ENCODE measurements at places on chromosomes 2 and 18.

DNA sequence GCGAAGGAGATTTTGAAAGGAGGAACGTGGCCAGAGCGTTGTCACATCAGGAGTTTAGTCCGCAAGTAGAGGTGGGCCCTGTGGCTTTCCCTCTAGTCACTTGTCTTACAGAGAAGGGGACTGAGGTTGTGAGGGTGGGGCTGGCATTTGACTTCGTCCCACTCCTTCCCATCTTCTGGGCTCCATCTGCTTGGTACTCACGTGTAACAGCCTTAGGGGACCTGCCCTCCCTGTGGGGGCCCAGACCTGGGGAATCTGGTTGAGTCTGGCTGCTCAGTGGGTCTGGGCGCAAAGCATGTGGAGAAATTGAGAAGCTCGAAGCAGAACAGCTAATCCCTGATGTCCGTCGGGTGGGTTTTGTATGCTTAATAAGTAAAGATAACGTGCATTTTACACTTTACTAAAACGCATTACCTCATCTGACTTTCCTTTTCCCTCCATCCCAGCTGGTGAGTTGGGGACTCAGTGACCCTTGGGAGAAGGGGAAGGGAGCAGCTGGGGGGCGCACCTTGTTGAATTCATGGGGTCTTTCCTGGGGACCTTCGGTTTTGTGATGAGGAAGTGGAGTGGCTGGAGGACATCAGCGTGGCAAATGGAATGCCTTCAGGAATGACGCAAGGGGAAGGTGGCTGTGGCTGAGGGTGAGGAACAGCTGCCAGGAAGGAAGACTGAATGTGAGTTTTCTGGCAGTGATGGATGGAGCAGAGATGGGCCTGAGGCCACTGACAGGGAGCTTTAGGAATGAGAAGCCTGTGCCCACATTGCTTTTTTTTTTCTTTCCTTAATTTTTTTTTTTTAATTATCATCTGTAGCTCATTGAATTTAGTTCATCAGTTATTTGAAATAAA lies 44.8 kb downstream of the ASAP2 start:
- no peak for DNase-seq

- no peak for DNase-seq
These were observed 12.3 kb downstream of the CRIM1 start for GRCh38 chr2:36367895-36368353.

DNA sequence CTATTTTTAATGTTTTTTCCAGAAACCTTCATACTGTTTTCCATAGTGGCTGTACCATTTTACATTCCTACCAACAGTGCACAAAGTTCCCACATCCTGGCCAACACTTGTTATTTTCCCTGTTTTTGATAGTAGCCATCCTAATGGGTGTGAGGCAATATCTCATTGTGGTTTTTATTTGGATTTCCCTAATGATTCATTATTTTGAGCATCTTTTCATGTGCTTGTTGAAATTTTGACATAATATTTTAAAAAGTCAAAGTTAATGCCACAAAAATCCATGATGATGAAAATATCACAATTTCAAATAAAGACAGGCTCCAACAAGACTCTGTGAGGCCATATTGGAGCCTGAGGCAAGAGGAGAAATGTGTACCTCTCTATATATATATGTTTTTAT lies 50.2 kb downstream of the VWA3B start:
- no peak for DNase-seq

GRCh38 chr18:45958730-45959129 lies 8.4 kb downstream of the EPG5 start:
- no peak for DNase-seq

- DNase-seq: no peak
These were observed 106.9 kb downstream of the HDAC4 start for GRCh38 chr2:239293775-239294430.

DNA sequence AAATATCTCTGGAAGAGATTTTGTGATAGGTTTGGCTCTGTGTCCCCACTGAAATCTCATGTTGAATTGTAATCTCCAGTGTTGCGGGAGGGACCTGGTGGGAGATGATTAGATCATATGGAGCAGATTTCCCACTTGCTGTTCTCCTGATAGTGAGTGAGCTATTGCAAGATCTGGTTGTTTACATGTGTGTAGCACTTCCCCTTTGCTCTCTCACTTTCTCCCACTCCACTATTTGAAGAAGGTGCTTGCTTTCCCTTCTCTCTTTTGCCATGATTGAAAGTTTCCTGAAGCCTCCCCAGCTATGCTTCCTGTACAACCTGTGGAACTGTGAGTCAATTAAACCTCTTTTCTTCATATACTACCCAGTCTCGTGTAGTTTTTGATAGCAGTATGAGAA lies 97.0 kb upstream of the FN1 start:
- DNase-seq: no peak

DNA sequence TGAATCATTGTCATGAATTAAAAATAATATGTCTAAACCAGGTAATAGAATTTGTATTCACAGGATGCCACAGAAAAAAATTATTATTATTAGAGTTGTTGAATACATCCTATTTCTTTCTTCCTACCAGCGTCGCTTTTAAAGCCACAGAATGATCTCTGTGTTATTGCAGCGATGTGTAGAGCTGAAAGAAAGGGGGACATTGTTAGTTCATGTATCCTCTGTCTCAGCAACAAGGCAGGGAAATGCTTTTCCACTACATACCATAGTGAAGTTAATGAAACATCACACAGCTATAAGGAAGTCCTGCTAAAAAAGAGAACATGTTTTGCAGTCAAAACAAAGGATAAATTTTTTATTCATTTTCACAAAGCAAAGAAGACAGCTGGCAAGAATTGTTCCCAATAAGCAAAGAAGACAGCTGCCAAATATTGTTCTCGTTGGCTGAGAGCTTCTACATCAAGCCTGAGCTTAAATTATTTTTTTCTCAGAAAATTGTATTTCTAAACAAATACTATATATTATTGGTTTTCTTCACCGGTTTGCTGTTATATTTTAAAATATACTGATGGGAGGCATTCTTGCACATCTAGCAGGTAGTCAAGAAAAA lies 1234.4 kb downstream of the SUCLG1 start:
- no peak for DNase-seq

GRCh38 chr2:60873381-60873780 lies 8.0 kb upstream of the REL start:
- no peak for DNase-seq

DNA sequence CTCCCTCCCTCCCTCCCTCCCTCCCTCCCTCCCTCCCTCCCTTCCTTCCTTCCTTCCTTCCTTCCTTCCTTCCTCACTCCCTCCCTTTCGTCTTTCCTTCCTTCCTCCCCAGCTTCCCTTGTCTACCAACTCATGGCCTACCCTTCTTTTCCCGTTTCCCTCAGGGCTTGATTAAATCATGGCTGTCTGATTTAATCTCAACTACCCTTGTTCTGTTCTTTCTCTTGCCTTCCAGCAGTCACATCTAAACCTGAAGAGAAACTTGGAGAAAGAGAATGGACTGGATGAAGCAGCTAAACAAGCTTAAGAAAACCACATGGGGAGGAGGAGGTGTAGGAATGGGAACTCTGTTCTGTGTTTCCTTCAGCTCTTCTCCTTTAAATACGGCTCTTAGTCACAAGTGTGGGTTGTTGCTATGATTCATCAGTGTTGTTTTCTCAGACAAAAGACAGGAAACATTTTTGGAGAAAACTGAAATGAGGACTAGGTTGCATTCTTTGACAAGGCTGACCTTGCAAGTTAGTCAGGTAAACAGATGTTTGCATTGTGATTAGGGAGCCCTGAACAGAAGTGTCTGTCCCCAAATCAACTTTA lies 177.9 kb downstream of the LRRTM1 start:
- no peak for DNase-seq

DNA sequence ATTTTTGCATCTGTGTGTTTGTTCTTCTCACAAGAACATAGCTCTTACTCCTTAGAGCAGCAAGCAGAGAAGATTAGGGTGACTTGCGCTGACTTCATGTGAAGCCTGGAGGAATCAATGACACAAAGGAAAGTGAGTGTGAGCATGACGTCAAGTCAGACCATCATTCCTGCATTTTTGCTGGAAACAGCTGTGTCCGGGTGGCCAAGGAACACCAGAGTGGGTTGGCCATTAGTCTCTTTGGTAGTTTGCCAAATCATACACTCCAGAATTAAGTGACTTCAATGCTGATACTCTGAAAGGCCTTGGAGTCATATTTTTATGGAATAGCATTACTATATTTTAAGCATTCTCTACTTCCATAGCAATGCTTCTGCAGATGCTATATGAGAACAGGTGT lies 597.2 kb downstream of the DCDC2C start:
- DNase-seq: no peak

DNA sequence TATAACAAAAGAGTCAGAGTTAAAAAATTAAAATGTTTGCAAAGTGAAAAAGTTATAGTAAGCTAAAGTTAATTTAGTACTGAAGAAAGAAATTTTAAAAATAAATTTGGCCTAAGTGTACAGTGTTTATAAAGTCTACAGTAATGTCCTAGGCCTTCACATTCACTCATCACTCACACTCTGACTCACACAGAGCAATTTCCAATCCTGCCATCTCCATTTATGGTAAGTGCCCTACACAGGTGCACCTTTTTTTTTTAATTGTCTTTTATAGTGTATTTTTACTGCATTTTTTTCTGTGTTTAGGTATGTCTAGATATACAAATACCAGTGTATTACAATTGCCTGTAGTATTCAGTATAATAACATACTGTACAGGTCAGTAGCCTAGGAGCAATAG lies 562.9 kb downstream of the PIK3C3 start:
- no peak for DNase-seq

DNA sequence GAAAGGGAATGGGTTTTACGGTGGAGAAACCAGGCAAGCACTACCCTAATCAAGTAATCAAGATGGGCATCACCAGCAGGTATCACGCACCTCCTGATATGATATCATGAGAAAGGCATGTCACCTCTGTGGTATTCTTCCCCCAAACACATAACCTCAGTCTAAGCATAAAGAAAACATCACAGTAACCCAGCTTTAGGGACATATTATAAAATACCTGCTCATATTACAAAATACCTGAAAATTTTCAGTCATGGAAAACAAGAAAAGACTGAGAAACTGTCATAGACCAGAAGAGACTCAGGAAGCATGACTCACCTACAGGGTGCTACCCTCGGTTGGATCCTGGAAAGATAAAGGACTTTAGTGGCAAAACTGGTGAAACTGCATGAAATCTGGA lies 30.5 kb downstream of the GCKR start:
- no peak for DNase-seq

DNA sequence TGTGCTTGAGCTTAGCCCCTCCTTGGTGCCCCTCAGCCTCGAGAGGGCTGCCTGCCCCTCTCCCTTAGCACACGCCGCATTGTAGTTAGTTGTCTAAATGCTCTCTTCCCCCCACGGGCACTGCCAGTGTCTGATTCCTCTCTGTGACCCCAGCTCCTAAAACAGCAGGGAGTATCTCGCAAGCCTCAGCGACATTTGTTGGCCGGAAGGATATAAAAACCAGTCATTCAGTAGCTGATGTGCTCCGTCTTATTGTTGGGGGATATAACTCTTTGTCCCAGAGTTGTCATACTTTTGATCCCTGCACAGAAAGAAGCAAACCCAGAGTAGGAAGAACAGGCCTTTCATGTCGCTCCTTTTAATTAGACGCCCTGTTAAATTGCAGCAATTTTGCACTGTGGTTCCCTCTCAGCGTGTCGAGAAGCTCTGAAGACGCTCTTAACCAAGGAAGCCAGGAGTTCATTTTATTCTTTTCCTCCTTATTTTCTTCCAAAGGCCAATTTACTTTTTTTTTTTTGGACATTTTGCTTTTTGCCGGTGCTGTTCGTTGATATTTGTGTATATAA lies 201.8 kb downstream of the KLHL29 start:
- no peak for DNase-seq

GRCh38 chr18:13895505-13896033 lies 19.8 kb downstream of the MC2R start:
- no peak for DNase-seq

GRCh38 chr2:240687741-240688552 lies 3.7 kb upstream of the AQP12A start:
- DNase-seq: no peak

- DNase-seq: no peak
These were observed 64.3 kb downstream of the BABAM2 start for GRCh38 chr2:27954771-27955383.

DNA sequence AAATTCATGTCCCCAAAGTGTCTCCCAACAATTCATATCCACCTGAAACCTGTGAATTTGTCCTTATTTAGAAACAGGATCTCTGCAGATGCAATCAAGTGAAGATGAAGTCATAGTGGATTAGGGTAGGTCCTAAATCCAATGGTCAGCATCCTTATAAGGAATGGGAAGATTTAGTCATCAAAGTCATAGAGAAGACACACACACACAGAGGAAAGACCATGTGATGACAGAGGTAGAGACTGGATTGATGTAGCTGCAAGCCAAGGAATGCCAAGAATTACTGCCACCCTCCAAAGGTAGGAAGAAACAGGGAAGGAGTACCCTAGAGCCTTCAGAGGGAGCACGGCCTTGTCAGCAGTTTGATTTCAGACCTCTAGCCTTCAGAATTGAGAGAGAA lies 17.7 kb downstream of the ADD2 start:
- DNase-seq: no peak

DNA sequence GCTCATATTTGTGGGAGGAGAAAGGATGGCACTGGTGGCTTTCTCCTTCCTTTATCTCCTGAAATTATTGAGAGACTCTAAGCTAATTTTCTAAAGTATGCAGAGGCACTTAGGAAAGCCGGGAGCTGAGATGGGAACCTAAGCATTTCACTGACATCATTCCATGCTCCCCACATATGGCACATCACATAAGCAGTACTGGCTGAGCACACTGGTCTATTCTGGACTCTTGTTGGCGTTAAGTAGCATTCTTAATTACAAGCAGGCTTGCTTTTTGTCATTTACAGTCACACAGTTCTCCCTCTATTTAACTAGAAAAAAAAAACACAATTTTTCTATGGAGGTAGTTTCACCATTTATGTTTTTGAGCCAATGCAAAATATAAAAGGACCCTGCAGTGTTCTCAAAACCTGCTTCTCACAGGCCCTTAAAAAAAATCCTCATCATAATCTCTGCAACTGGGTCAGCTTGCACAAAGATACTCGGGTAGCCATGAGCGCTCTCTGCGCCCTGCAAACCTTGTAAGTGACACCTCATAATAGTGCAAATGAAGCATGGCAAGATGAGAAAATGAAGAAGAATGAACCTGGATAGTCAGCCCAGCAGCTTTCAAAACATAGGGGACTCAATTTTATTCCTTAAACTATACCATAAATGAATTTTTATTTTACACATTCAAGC lies 688.6 kb downstream of the NRXN1 start:
- no peak for DNase-seq

DNA sequence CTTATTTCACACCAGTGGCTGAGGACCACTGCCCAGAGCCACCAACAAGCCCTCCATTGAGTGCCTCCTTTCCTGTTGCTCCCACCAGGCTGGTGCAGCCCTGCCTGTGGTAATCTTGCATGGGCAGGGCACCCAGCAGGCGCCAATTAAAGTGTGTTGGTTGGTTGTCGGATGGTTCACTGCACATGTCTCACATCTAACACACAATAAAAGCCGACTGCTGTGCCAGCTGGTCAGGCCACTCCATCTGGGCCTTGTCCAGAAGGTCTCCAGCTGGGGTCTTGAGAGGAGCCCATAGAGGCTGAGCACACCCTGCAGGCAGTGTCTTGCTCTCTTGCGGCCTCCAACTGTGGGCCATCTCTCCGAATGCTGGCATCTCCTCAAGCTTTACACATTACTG lies 494.8 kb upstream of the KLHL29 start:
- no peak for DNase-seq

GRCh38 chr2:233319256-233319655 lies 11.6 kb downstream of the SAG start:
- no peak for DNase-seq

GRCh38 chr2:187567126-187567525 lies 12.9 kb upstream of the TFPI start:
- no peak for DNase-seq
